ENCODE measurements at places on chromosomes 3 and 15.

- no peak for DNase-seq
Observed at GRCh38 chr3:12230406-12230805, 58.5 kb upstream of the PPARG start.

GRCh38 chr3:8369638-8370037 lies 132.0 kb upstream of the LMCD1 start:
- no peak for DNase-seq

GRCh38 chr3:20403986-20404740 lies 218.2 kb upstream of the SGO1 start:
- DNase-seq, result no peak

- no peak for DNase-seq
Observed at GRCh38 chr3:14605067-14605466, 46.5 kb upstream of the CCDC174 start.

GRCh38 chr3:24623657-24624056 lies 129.0 kb upstream of the THRB start:
- no peak for DNase-seq

- no peak for DNase-seq
Observed at GRCh38 chr15:51366920-51367319, 25.5 kb downstream of the GLDN start.

GRCh38 chr3:40593351-40593750 lies 68.6 kb downstream of the ZNF621 start:
- DNase-seq, result no peak

GRCh38 chr3:194487289-194488054 lies 670 bp upstream of the ATP13A3 start:
- DNase-seq, result no peak

DNA sequence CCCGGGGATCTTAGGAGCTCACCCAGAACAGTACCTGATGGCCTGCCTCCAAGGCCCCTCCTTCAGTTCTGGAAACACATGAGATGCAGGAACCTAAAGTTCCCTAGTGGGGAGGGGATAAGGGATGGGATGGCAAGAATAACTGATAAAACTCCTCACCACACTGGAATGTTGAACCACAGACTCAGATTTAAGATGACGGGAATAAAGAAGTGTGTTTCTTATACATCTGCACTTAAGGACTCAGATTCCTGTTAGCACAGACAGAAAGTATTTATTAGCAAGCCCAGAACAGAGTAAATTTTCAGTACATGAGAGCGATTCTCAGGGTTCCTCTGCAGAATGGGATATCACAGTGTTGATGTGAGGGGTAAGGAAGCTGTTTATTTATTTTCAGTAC lies 245.2 kb downstream of the TLE3 start:
- DNase-seq, result no peak

- DNase-seq, result peak; percentile 77
Observed at GRCh38 chr3:52005571-52005986, 9.9 kb upstream of the RPL29 start.

DNA sequence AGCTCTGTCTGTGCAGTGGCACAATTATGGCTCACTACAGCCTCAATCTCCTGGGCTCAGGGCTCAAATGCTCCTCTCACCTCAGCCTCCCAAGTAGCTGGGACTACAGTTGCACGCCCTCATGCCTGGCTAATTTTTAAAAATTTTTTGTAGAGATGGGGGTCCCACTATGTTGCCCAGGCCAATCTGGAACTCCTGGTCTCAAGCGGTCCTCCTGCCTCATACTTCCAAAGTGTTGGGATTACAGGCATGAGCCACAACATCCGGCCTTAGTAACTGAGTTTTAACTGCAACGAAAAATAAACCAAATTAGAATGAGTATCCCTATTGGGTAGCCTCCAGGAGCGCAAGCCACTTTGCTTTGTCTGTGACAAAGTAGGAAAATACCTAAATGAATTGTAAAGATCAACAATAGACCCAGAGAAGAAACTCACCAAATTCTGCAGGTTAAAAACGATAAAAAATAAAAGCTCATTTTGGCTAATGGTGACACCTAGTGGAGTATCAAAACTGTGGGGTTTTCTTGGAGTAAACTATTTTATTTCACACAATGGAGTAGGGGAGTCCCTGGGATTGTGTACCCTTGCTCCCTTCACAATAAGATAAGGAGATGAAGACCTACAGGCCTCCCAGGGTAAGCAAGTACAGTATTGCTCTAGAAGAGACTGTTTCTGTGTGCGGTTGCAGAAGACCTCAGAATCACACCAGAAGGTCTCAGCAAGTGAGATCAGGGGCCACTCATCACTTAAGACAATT lies 21.0 kb upstream of the CA12 start:
- DNase-seq, result no peak

DNA sequence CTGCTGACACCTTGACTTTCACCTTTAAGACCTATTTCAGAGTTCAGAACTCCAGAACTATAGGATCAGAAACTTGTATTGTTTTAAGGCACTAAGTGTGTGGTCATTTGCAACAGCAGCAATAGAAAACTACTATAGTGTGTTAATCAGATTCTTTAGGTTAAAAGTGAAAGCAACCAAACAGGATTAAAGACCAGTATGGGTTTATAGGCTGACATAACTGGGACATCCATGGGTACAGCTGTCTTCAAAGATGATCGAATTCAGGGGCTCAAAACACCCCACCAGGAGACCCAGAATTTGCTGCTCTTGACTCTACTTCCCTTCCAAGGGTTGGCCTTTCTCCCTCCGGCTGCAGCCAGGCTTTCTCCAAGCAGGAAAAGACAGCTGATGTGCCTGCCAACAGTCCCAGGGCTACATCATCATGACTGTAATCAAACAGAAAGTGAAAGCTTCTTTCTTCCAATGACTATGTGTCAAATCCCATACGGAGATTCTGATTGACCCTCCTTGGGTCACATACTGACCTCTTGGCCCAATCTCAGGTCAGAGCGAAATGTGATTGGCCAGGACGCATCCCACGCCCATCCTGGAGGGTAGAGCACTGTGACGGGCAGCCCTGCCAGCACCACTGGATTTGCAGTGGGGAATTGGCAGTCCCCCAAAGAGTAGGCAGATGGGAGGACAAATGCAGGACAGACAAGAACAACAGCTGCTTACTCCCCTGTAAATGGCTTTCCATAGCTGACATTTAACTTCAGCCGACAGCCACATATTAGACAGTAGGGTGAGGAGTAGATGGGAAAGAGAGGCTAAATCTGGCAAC lies 51.4 kb upstream of the RNF7 start:
- no peak for DNase-seq

All from nephron progenitor cell (in vitro differentiated cells).